ENCODE measurements at places on chromosomes 2 and 18. TPM values are rescaled to one million over a fixed set of nuclear protein-coding genes. Genes with fewer than 3 reads are reported as not detected.

DNA sequence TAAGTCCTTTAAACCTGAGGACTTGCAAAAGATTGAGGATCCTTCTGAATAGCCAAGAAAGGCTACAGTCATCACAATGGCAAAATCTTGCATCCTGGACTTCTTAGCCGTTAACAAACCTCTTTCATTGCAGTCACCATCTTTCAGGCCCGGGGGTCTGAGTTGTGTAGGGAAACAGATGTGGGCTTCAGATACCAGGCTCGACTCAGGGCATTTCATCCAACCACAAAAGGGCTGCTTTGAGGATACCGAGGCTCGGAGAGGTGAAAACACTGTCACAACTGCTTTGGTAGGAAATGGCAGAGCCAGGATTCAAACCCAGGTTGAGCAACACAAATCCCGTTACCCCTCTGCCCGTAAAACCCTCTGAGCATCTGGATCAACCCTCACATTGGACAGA lies 147.4 kb downstream of the TFCP2L1 start:
- no peak overlapping the region for H3K4me3 ChIP-seq
- no peak for DNase-seq
- no peak overlapping the region for H3K27ac ChIP-seq

DNA sequence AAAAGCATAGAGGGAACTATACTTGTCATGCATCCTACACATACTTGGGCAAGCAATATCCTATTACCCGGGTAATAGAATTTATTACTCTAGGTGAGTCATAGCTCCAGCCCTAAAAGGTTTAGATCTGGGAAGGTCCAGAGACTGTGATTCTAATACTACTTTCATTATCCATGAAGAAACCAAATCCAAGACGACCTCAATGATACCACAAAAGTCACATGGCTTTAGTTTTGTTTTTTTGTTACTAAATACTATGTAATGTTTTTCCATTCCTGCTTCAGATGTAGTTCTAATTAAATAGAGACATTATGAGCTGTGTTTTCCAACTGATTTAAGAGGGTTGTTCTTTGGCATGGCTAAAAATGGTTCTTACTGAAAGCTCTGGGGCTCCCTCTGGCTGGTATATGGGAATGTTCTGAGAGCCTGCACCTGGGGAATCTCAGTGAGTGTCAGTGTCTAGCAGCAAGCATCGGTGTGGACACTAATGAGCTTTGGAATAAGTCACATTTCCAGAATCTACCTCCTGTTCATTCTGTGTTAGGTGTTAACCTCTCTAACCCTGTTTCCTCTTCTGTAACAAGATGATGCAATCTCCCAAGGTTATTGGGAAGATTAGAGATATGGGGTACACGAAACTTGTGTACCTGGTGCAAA lies 20.5 kb upstream of the IL1RL2 start:
- no peaks in the 10 kb centered on the region for H3K27me3 ChIP-seq
- no peaks in the 10 kb centered on the region for H3K4me1 ChIP-seq
- DNase-seq = no peak
- no peaks in the 10 kb centered on the region for H3K36me3 ChIP-seq
- H3K4me3 ChIP-seq = no peak overlapping the region
- H3K27ac ChIP-seq = no peak overlapping the region

DLX1 gene
- total RNA-seq = 0.87 TPM

GRCh38 chr2:183010112-183010511 lies 28.1 kb downstream of the NCKAP1 start:
- H3K27ac ChIP-seq = no peak overlapping the region
- H3K27me3 ChIP-seq = peaks cover 5% of the 10 kb centered on the region
- peaks cover 9% of the 10 kb centered on the region for H3K4me1 ChIP-seq
- DNase-seq = no peak

HOXD3 gene
- 4.1 TPM for total RNA-seq

GRCh38 chr2:71926089-71926447 lies 221.6 kb downstream of the CYP26B1 start:
- peaks cover 12% of the 10 kb centered on the region for H3K4me1 ChIP-seq
- peaks cover 7% of the 10 kb centered on the region for H3K27me3 ChIP-seq
- H3K36me3 ChIP-seq = peaks cover under 1% of the 10 kb centered on the region
- DNase-seq = no peak
- H3K27ac ChIP-seq = no peak overlapping the region
- no peak overlapping the region for H3K4me3 ChIP-seq

- peaks cover 8% of the 10 kb centered on the region for H3K27me3 ChIP-seq
- peak overlapping the region; percentile 19 for H3K4me3 ChIP-seq
- no peak overlapping the region for H3K27ac ChIP-seq
Measured at GRCh38 chr2:39780825-39781600, 2.0 kb upstream of the THUMPD2 start.

EFR3B gene
- 11.3 TPM for total RNA-seq

GRCh38 chr2:56812432-56812831 lies 628.6 kb downstream of the CCDC85A start:
- H3K4me3 ChIP-seq = no peak overlapping the region
- no peaks in the 10 kb centered on the region for H3K27me3 ChIP-seq
- no peaks in the 10 kb centered on the region for H3K36me3 ChIP-seq
- no peaks in the 10 kb centered on the region for H3K4me1 ChIP-seq
- H3K27ac ChIP-seq = no peak overlapping the region

UGT1A10 gene
- total RNA-seq = not detected

SGPP2 gene
- not detected for total RNA-seq
